ENCODE measurements at places on chromosomes 7 and 10. TPM values are rescaled to one million over a fixed set of nuclear protein-coding genes. Genes with fewer than 3 reads are reported as not detected.
A peak's percentile ranks its signal among the peaks of the same experiment; 100 is the strongest.

Gene CTAGE8
- total RNA-seq = 0.72 TPM

DNA sequence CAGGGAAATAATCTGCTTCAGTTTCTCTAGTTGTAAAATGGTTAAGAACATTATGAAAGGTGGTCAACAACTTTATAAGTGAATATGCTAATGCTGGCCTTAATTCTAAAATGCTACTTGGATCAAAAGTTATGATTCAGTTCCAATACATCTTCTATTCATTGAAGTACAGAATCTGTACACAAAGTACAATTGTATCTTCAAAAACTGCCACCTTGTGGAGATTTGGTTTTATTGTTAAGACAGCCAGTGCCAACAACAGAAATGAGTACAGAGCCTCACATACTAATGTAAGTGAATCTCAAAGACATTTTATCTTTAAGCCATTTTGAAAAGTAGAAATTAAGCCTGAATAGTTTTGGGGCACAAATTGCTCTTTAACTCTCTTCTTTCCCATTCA is 194.0 kb downstream of the CFTR start:
- H3K4me1 ChIP-seq = peaks cover 31% of the 10 kb centered on the region
- H3K36me3 ChIP-seq = no peaks in the 10 kb centered on the region
- no peaks in the 10 kb centered on the region for H3K27me3 ChIP-seq
- peak overlapping the region; percentile 11 for H3K4me3 ChIP-seq

Gene GIMAP4
- not detected for total RNA-seq

DNA sequence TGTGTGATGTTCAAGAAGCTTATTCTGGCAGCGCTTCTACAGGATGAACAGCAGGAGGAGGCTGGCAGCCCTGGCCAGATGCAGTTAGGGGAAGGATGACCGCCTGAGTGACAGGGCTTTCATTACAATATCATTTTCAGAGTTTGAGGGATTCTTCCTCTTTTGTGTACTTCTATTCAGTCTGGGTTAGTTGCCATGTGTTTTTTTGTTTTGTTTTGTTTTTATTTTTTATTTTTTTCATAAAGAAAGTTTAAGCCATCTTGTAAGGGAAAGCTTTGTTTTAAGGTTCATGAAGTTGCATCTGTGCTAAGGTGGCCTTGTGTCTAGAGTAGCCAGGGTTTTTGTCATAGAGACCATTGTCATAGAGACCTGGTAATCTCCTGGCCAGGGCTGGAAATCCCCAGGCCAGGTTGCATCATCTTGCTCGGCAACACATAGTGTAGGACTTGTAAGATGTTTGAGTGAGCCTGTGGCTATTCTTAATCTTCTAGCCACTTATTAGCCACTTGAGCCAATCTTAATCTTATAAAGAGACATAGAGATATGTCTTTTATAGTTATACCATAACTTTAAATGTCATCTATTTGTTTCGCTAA is 230.5 kb upstream of the TMEM229A start:
- H3K36me3 ChIP-seq = no peaks in the 10 kb centered on the region
- no peak overlapping the region for H3K27ac ChIP-seq
- DNase-seq = no peak
- H3K27me3 ChIP-seq = no peaks in the 10 kb centered on the region

- peak; percentile 36 for DNase-seq
- peaks cover 31% of the 10 kb centered on the region for H3K27me3 ChIP-seq
- peak overlapping the region; percentile 19 for H3K27ac ChIP-seq
- peak overlapping the region; percentile 89 for H3K4me3 ChIP-seq
Measured at GRCh38 chr7:151410405-151411390, 860 bp upstream of the WDR86 start.

- no peak overlapping the region for H3K4me3 ChIP-seq
- peaks cover 11% of the 10 kb centered on the region for H3K4me1 ChIP-seq
- no peaks in the 10 kb centered on the region for H3K27me3 ChIP-seq
- no peak overlapping the region for H3K27ac ChIP-seq
- DNase-seq = no peak
Measured at GRCh38 chr10:107033799-107034422, 130.6 kb downstream of the SORCS1 start.

Gene PAPOLB
- 0.23 TPM for total RNA-seq

Gene CYP3A4
- not detected for total RNA-seq

DNA sequence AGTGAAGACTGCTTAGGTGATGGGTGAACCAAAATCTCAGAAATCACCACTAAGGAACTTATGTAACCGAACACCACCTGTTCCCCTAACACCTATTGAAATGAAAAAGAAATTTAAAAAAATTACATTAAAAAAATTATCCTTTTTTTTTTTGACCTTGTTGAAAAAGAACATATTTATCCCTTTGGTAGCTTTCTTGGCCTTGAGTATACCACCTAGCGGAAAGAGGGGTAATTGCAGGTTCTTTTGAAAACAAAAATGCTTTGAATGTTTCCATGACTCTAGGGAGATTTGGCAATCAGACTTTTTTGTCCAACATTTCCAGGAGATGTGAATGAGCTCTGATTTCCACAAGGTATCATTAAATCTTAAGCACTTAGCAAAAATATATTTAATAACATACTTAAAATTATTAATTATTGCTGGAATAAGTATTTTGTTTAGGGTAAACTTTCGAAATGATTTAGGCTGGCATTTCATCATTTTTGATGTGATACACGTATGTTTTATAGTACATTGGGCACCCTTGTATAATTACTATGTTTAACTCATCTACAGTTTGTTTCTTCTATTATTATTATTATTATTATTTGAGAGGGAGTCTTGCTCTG is 47.0 kb upstream of the ELMO1 start:
- H3K27me3 ChIP-seq = no peaks in the 10 kb centered on the region
- no peak for DNase-seq
- no peaks in the 10 kb centered on the region for H3K36me3 ChIP-seq
- H3K27ac ChIP-seq = no peak overlapping the region
- no peak overlapping the region for H3K4me3 ChIP-seq
- peaks cover 7% of the 10 kb centered on the region for H3K4me1 ChIP-seq
